ENCODE measurements at places on chromosomes 4 and X.

DNA sequence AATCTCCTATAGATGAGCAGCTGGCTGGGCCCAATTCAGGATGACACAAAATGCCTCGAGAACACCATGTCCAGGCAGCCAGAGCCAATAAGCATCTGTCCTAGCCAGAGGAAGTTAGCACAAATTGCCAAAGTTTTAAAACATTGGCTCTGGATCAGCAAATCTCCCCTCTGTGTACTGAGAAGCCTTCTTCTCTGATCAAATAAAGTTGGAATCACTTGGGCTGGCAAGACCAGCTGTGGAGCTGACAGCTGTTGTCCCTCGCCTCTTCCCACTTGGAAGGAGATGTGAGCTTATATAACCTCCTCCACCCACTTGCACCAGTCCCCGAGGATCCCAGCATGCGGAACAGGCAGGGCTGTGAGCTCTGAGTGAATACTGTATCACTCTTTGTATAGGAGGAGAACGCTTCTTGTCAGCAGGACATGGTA is 183.9 kb downstream of the OPHN1 start:
- no peak for DNase-seq

DNA sequence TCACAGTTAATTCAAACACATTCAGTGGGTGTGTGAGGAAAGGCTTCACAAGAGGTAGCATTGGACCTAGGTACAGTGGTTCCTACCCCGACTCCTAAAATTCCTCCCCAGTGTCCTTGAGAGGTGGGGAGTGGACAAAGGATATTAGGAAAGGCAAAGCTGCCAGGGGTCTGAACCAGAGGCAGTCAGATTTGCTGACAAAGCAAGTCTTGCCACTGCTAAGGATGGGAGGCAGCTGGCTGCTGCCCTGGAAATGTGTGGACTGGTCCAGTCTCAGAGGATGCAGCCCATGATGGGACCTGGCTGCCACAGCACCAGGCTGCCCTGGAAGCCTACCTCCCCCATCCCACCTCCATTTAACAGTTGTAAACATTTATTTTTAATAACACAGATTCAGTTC is 4.1 kb upstream of the PHF8 start:
- DNase-seq = no peak

- DNase-seq = no peak
Observed at GRCh38 chr4:152240232-152240631, 295.7 kb downstream of the FBXW7 start.

- DNase-seq = no peak
Observed at GRCh38 chr4:4690854-4691253, 149.0 kb upstream of the STX18 start.

DNA sequence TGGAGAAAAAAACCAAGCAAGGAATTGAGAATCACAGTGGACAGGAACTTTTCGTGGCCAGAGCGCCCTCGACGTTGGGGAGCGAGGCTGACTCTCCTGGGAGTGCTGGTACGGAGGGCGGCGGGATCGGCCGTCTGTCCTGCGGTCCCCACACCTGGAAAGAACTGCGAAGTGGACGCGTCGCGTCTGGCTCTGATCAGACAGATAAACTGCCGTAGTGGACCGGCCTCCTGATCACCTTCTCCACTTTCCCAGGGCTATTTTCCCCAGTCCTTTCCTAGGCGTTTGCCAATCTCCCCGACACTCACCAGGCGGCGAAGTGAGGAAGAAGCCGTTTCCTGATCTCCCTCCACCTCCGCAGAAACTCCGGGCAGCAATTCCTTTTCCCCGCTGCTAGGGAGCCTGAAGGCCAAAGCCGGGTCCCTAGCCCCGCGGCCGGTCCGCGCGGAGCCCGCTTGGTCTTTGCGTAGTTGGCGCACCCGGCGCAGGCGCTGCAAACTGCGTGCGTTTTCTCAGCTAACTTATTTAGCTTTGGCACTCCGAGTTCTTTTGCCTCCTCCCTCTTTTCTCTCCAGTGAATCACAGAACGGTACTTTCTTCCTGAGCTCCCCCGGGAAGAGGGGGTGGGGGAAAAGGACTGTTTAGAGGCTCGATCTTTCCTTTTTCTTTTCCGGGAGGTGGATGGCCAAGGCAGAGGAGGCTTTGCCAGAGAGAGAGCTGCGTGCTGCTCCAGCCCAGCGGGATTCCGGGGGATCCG is at the start of gene ARSJ:
TSS of gene ARSJ (minus strand) at position 500 of the 757 bp plus-strand sequence. CDS start 813 bp downstream, outside the sequence.
- peak; percentile 41 for DNase-seq

DNA sequence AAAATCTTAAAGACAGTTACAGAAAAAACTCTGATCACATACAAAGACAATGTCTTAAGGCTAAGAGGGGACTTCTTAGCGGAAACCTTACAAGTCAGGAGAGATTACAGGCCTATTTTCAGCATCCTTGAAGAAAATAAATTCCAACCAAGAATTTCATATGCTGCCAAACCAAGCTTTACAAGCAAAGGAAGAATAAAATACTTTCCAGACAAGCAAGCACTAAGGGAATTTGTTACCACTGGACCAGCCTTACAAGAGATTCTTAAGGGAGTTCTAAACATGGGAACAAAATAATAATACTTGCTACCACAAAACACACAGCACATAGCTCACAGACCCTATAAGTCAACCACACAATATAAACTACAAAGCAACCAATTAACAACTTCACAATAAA is 255.8 kb upstream of the ZFP42 start:
- DNase-seq = no peak

DNA sequence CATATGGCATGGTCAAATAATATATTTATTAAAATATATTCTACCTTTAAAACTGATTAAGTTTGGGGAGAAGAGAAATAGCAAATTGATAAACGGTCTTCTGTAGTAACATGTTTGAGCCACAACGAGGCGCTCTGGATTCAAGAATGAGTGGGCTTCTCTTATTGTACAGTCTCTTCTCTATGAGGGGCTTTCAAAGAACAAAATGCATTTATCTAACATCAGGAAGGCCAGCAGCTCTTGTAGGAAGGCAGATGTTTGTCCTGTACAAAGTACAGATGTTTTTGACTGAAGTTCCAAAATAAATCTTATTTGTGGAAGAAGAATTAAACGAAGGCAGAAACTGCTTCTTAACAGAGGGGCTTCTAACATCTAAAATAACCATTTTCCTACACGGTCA is 153.6 kb downstream of the RASL11B start:
- DNase-seq = no peak

DNA sequence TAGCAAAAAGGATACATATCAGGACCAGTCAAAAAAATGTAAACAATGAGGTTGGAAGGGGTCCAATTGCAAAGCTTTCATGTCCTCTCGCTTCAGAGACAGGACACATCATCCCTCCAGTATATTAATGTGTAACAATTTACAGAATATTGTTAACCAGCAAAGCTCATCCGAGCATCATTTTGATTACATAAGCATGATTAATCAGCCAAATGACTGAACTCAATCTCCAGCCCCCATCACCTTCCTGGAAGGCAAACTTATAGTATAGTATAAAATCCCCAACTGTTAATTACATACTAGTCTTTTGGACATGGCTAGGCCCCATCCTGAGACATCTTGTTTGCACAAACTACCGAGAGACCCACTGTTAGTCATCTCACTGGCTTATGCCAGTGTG is 77.6 kb upstream of the TRAM1L1 start:
- no peak for DNase-seq

DNA sequence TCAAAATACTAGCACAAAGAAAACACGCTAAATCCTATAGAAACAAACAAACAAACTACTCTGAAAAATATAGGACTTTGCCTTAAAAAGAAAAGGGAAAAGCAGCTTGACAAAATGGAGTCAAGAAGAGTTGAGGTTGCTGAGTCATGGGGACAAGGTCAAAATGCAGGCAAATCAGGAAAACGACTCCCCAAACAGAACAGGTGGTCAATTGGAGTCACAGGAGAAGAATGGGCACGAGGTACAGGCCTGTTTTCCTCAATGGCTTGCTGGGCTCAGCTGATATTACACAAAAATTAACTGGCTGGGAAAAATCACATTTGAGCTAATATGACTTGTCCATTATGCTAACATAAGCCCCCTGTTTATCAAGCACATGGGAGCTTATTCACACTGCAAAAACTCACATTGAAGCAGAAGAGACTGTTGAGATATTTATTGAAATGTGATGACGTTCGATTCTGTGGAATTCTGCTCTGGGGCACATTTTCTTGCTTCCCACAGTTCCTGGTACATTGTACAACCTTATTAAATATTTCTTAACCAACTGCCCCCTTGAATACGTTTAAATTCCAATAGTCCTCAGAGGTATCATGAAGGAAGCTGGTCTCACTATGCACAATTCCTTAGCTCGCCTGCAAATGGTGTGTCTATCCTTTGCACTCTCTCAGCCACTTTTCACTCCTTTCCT is 1622.1 kb downstream of the STIM2 start:
- DNase-seq = no peak

GRCh38 chrX:47216393-47216925 is 2.0 kb upstream of the CDK16 start:
- DNase-seq = no peak

GRCh38 chr4:111717921-111718320 is 427.3 kb upstream of the FAM241A start:
- DNase-seq = no peak

GRCh38 chrX:9911487-9911886 is 55.7 kb upstream of the CLDN34 start:
- DNase-seq = no peak

DNA sequence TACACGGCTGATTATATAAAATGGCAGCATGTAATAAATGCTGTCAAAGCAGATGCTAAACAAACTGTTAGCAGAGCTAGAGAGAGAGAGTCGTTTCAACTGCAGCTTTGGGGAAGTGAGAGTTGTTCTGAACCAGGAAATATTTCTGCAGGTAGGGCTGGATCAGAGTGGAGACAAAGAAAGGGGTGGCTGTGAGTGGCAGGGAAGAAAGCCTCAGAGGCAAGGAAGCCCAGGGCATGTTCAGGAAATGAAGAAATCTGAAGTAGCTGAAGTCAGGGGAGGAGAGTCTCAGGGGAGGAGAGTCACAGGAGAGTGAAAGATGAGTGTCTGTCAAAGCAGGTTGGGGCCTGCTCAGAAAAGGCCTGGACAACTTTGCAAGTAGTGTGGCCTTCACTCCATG is 48.4 kb upstream of the RPS6KA3 start:
- no peak for DNase-seq

DNA sequence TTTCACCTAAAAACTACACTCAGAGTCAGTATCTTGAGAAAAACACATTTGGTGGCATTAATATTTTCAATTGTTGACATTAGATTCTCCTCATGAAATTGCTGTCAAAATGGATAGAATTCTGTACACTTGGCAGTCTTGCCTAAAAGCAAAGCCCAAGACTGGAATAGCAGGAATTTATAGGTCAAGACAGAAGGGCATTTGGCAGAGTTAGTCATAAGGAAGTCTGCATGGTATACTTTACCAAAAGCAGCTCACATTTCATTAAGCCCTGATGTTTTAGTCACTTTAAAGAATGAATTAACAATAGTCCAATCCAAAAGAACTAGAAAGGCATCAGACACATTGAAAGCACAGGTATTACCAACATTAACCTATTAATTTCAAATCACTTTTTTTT is 7.1 kb downstream of the CCDC160 start:
- DNase-seq = no peak
